ENCODE measurements at places on chromosomes 2 and 18. TPM values are rescaled to one million over a fixed set of nuclear protein-coding genes. Genes with fewer than 3 reads are reported as not detected.

GRCh38 chr18:55579501-55580270 is 8.3 kb downstream of the TCF4 start:
- H3K27me3 ChIP-seq = no peaks in the 10 kb centered on the region
- H3K27ac ChIP-seq = peak overlapping the region; percentile 53
- peaks cover 10% of the 10 kb centered on the region for H3K4me1 ChIP-seq
- no peak for DNase-seq
- H3K4me3 ChIP-seq = no peak overlapping the region

GRCh38 chr2:21972586-21972985 is 848.8 kb downstream of the TDRD15 start:
- H3K36me3 ChIP-seq = no peaks in the 10 kb centered on the region
- DNase-seq = no peak
- no peak overlapping the region for H3K4me3 ChIP-seq
- H3K27me3 ChIP-seq = no peaks in the 10 kb centered on the region
- no peak overlapping the region for H3K27ac ChIP-seq

- no peaks in the 10 kb centered on the region for H3K27me3 ChIP-seq
- H3K4me3 ChIP-seq = no peak overlapping the region
- H3K27ac ChIP-seq = no peak overlapping the region
- peaks cover 22% of the 10 kb centered on the region for H3K36me3 ChIP-seq
- DNase-seq = no peak
- no peaks in the 10 kb centered on the region for H3K4me1 ChIP-seq
These were observed 17.6 kb downstream of the IFT172 start for GRCh38 chr2:27471961-27472360.

DNA sequence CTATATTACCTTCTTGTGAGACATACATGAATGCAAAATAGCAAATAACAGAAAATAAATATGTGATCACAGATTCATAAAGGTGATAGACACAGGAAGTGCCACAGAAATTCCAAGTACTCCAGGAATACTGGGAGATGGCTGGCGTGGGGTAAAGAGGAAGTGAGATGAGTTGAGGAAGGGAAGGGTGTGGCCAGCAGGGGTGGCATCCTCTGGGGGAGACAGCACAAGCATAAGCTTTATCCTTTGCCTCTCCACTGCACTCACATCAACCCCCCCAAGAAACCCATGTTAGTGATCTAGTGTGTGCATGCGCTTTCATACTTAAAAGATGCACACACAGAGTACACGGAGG is 94.8 kb upstream of the B3GNT7 start:
- H3K4me3 ChIP-seq = no peak overlapping the region
- no peak overlapping the region for H3K27ac ChIP-seq
- no peaks in the 10 kb centered on the region for H3K36me3 ChIP-seq
- no peak for DNase-seq
- no peaks in the 10 kb centered on the region for H3K27me3 ChIP-seq

WNT6 gene
- total RNA-seq = not detected

DNA sequence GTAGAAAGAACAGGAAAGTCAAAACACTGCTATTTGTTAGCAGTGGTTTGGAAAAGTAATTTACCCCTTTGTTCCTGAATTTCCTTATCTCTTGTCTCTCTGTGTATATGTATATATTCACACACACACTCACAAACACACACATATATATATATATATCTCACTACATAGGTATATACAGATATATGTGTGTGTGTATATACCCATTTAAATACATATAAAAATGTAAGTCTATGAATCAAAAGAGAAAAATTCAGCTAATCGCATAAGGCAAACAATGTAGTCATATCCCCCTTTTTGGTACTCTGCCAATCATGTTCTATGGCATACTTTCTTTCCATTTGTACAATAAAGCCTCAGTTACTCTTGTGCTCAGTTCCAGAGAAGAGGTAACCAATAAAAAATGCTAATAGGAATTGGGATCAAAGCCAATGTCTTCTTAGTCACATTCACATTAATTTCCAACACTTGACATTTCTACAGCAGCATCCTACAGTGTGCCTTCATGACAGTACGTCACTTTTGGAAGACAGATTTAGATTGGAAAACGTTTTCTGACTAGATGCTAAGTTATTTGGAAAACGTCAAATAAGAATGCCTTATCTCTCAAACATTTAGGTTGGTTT is 94.6 kb downstream of the MC4R start:
- H3K4me1 ChIP-seq = no peaks in the 10 kb centered on the region
- H3K27me3 ChIP-seq = no peaks in the 10 kb centered on the region
- no peak overlapping the region for H3K4me3 ChIP-seq
- H3K27ac ChIP-seq = no peak overlapping the region
- no peak for DNase-seq

GRCh38 chr18:45765796-45766195 is 41.8 kb downstream of the SLC14A1 start:
- no peak overlapping the region for H3K4me3 ChIP-seq
- H3K4me1 ChIP-seq = no peaks in the 10 kb centered on the region
- no peaks in the 10 kb centered on the region for H3K36me3 ChIP-seq
- H3K27me3 ChIP-seq = no peaks in the 10 kb centered on the region
- no peak for DNase-seq

DNA sequence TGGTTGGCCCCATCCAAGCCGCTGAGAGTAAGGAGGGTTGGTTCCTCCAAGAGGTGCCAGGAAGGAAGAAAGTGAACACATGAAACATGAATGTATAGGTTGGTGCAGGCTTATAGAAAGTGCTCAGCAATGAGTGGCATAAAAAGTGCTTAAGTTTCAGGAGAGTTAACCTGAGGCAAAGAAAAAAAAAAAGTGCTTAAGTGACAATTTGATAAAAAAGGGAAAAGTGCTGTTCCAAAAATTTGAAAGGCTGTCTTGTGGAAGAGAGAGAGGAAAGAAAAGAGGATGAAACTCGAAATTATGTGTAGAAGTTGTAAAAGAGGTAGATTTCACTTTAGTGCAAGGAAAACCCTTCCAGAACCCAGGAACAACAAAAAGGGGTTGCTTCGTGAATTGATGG is 85.5 kb upstream of the MAP4K4 start:
- no peaks in the 10 kb centered on the region for H3K27me3 ChIP-seq
- no peak overlapping the region for H3K4me3 ChIP-seq
- no peaks in the 10 kb centered on the region for H3K4me1 ChIP-seq
- no peak for DNase-seq
- H3K27ac ChIP-seq = no peak overlapping the region

DNA sequence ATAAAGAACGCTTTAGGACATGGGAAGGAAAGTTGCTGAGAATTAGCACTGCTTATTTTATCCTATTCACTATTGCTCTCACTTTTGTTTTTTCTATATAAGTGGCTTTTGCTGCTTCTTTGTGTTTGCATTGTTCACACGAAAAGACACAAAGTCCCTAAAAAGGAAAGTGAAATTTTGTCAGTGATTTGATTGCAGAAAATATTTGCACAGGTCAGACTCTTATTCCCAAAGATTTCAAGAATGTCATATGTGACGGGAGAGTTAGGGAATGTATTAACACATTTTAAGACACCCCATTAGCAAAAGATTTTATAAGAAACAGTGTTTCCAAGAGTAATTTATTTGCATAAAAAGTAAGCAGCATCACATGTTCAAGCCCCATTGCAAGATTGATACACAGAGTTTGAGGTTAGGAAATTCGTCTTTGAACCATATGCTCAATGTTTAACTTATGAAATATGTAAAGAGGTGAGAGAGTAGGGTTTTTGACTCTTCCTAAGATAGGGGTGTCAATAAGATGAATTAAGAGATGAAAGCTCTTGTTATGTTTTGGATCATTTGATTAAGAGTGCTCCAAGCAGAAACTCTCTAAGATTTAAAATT is 57.0 kb downstream of the CCDC102B start:
- no peak for DNase-seq
- no peak overlapping the region for H3K4me3 ChIP-seq
- no peaks in the 10 kb centered on the region for H3K36me3 ChIP-seq
- H3K27ac ChIP-seq = peak overlapping the region; percentile 11
- no peaks in the 10 kb centered on the region for H3K4me1 ChIP-seq

DNA sequence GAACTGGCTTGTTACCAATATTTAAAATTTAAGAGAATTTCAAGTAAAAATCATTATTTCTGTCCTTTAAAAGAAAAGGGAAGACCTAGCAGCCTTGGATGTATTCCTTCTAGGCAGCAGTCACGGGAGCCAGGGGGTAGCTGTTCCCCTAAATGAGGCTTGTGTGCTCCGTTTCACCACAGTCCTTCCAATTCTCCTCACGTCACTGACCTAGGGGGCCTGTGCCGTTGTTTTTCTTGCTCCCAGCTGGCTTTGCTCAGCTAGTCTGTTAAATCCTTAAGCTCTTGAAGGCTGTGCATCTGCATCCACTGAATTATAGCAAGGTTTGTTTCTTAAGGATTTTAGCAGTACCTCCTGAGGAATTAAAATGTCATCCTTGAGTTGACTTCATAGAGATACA is 9.9 kb downstream of the KLHL23 start:
- no peaks in the 10 kb centered on the region for H3K36me3 ChIP-seq
- no peak overlapping the region for H3K27ac ChIP-seq
- H3K27me3 ChIP-seq = no peaks in the 10 kb centered on the region
- no peak overlapping the region for H3K4me3 ChIP-seq
- no peaks in the 10 kb centered on the region for H3K4me1 ChIP-seq

GRCh38 chr2:75287624-75288316 is 88.5 kb upstream of the TACR1 start:
- H3K4me1 ChIP-seq = no peaks in the 10 kb centered on the region
- DNase-seq = no peak
- H3K27ac ChIP-seq = no peak overlapping the region
- H3K27me3 ChIP-seq = no peaks in the 10 kb centered on the region
- H3K36me3 ChIP-seq = no peaks in the 10 kb centered on the region
- H3K4me3 ChIP-seq = no peak overlapping the region

GRCh38 chr2:158979772-158980171 is 11.3 kb downstream of the TANC1 start:
- peaks cover 25% of the 10 kb centered on the region for H3K4me1 ChIP-seq
- H3K36me3 ChIP-seq = no peaks in the 10 kb centered on the region
- no peaks in the 10 kb centered on the region for H3K27me3 ChIP-seq
- H3K4me3 ChIP-seq = no peak overlapping the region

DNA sequence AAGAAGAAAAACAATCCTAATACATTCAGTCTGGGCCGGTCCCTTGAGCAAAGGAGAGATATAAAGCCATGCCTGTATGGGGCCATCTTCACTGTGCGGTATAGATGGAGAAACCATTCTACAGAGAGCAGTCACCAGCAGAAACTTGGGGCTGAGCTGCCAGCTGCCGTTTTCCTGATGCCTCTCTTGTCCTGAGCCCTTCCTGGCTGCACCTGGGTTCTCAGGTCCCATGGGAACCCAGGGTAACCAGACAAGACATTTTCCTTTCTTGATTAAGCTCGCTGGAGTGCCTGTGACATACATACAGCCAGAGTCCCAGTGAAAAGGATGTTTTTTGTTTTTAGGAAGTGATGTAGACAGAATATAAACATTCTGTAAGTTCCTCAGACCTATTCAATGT is 5.3 kb upstream of the METTL21A start:
- H3K4me1 ChIP-seq = peaks cover 10% of the 10 kb centered on the region
- H3K4me3 ChIP-seq = no peak overlapping the region
- H3K36me3 ChIP-seq = no peaks in the 10 kb centered on the region
- no peak overlapping the region for H3K27ac ChIP-seq

PKDCC gene
- 65.0 TPM for total RNA-seq

COX5B gene
- total RNA-seq = 177 TPM

GRCh38 chr18:74718312-74718711 is 120.6 kb downstream of the ZNF407 start:
- peaks cover 10% of the 10 kb centered on the region for H3K4me1 ChIP-seq
- H3K27me3 ChIP-seq = no peaks in the 10 kb centered on the region
- H3K36me3 ChIP-seq = no peaks in the 10 kb centered on the region
- H3K4me3 ChIP-seq = no peak overlapping the region

DNA sequence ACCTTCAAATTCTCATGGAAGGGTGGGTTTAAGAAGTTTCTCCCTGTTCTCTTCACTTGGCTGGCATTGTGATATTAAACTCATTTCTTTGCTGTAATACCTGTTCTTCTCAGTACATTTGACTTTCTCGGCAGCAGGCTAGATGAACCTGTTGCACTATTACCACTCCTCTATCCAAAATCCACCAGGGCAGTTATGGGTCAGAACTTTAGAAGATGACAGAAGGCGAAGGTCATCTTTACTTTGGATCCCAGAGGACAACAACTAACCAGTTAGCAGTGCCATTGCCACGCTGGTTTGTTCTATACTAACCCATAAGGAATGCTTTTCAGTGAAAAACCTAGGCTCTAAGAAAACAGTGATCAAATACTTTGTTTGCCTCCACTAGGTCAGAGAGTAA is 901.0 kb downstream of the TSN start:
- no peaks in the 10 kb centered on the region for H3K36me3 ChIP-seq
- H3K27me3 ChIP-seq = no peaks in the 10 kb centered on the region
- no peak for DNase-seq
- H3K4me3 ChIP-seq = no peak overlapping the region

IL36RN gene
- total RNA-seq = not detected

GRCh38 chr2:6755456-6755855 is 110.3 kb downstream of the CMPK2 start:
- peaks cover 4% of the 10 kb centered on the region for H3K4me1 ChIP-seq
- H3K36me3 ChIP-seq = no peaks in the 10 kb centered on the region
- H3K27ac ChIP-seq = no peak overlapping the region
- H3K27me3 ChIP-seq = no peaks in the 10 kb centered on the region
- DNase-seq = no peak

DNA sequence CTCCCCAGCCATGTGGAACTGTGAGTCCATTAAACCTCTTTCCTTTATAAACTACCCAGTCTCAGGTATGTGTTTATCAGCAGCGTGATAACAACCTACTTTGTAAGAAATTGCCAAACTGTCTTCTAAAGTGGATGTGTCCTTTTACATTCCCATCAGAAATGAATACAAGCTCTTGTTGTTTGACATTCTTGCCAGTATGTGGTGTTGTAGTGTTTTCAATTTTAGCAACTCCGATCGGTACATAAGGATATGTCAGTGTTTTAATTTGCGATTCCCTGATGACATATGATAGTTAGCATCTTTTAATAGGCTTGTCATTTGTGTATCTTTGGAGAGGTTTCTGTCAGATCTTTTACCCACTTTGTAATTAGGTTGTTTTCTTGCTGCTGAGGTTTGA is 1156.3 kb upstream of the CRIM1 start:
- no peaks in the 10 kb centered on the region for H3K4me1 ChIP-seq
- no peaks in the 10 kb centered on the region for H3K36me3 ChIP-seq
- H3K27ac ChIP-seq = no peak overlapping the region
- no peak for DNase-seq
- H3K27me3 ChIP-seq = no peaks in the 10 kb centered on the region

IKZF2 gene
- total RNA-seq = 10.4 TPM

SANBR gene
- 12.0 TPM for total RNA-seq

Data from upper lobe of left lung (tissue), 6 donors.